HT1080 (cell line): ENCODE measurements at places on chromosomes 5 and 9. TPM values are rescaled to one million over a fixed set of nuclear protein-coding genes. Genes with fewer than 3 reads are reported as not detected.

GRCh38 chr5:16885635-16886365 is 50.3 kb downstream of the MYO10 start:
- no peak for DNase-seq

DNA sequence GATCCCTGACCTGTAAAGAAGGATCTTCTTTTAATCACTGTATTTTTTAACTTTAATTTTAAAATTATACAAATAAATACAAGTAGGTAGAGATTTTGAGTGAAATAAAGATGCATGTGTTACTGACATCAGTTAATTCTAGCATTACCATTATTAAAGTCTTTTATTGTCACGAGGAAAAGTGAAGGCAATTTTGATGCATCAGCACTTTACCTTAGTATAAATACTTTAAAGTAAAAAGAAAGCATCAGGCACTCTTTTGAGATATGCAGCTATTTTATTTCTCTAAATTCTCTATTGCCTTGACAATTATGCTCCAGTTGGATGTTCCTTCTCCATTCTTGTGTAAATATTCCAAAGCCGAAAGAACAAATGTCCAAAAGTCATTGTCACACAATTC is 4.6 kb downstream of the HTR1A start:
- no peak for DNase-seq

- DNase-seq, result peak; percentile 17
Observed at GRCh38 chr5:18281947-18282581, 647.8 kb downstream of the TAF11L14 start.

- no peak for DNase-seq
Observed at GRCh38 chr9:13520069-13520468, 240.6 kb upstream of the MPDZ start.

CDC20B gene
- not detected in 2 replicates for total RNA-seq
